ENCODE measurements at places on chromosomes 12 and 14.

DNA sequence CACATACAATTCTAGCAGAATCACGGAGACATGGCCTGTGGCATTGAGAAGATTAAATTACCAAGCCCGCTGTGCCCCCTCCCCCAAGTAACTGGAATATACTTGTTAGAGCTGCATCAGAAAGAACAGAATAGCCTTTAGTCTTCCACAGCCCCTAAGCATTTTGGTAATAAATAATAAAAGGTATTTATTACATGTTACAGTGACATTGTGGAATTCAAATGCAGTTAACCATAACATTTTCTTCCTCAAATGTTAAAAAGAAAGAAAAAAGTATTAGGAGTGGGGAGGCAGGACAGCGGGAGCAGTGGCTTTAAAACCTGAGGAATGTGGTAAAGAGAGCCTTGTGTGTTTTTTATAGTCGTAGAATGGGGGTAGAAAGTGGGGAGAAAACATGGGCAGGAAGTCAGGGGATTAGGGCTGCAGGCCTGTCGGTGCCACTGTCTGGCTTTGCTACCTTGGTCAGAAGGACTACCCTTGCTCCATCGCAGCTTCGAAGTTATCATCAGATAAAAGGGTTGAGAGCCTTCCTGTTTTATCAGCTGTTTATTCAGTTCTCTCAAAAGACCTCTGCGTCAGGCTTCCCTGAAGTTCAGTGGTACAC, 255.9 kb downstream of the MSRB3 start:
- DNase-seq: no peak

DNA sequence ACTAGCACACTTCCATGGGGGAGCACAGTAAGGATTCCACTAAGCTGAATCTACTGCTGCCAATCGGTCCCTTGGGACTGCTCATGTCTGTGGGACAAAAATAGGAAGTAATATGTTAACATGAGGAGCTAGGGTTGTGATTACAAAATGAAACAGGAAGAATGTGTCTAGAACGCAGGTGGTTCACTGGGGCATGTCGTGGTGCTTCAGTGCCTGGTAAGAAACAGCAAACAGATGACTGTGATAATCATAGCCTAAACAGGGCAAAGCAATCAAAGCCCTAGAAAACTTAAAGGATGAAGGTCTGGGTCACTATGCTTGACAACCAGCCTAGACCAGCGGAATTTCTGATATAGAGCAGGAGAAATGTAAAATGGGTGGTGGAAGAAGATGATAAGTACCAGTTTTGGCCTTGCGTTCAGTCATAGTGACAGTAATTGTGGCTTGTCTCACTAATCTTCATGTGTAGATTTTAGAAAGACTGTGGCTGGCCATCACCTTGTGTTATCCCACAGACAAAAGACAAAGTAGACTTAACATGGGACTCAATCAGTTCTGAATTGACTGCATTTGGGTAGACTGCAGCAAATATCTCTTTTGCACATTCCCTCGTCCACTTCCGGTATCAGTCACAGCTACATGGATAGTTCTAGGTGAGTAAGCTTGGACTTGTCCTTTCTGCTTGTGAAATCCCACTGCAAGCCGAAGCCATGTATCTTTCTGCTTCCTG, 51.4 kb downstream of the WASHC3 start:
- no peak for DNase-seq

DNA sequence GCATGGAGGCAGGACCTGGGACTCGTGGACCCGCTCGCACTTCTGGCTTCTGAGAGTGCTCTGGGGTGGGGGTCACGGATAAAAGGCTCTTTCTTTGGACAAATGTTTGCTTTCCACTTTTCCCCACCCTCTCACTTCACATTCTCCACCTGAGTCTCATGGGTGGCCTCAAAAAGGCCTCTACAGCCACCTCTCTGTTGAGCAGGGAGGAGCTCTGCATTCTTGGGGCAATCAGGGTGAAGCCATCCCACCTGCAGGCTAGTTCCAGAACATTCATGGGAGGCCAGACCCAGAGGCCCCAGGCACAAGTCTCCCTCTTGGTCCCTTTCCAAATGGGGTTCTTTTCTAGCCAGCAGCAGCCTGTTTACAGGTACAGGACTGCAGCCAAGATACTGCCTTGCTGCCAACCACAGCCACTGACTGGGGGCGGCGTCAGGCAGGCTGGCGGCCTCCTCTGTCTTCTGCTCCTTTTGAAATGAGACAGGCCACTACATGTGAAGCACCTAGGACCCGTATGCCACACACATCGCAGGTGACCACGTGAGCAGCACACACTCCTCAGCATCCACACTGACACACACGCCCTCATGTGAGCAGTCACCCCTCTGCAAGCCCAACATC, 18.2 kb upstream of the CEBPE start:
- no peak for DNase-seq

DNA sequence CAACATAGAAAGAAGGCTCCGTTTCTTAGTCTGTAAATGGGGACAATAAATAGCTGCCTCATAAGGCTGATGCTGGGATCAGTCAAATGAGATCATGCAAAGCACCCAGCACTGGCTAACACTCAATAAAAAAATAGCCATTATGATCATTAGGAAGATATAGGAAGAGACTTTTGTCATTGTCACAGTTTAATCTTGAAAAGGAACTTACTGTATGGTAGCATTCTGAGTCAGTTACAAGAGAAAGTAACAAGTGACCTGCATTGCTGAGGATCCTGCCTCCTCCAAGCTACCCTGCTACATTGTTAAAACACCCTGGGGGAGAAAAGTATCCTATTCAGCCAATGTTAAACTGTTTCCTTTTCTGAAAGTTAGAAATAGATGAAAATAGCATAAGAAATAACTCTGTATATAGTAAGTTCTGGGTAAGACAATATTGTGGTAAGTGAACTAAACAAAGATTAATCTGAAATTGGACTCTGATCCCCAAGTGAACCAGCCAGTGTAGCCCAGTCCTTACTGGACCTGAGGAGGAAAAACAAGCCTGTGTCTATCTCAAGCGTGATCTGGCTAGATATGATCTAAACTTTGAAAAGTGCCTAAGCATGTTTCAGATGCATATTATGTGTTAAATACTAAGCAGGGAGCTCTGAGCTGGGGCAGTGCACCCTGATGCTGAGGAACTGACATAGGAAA, 3.6 kb upstream of the NUDT4 start:
- no peak for DNase-seq

DNA sequence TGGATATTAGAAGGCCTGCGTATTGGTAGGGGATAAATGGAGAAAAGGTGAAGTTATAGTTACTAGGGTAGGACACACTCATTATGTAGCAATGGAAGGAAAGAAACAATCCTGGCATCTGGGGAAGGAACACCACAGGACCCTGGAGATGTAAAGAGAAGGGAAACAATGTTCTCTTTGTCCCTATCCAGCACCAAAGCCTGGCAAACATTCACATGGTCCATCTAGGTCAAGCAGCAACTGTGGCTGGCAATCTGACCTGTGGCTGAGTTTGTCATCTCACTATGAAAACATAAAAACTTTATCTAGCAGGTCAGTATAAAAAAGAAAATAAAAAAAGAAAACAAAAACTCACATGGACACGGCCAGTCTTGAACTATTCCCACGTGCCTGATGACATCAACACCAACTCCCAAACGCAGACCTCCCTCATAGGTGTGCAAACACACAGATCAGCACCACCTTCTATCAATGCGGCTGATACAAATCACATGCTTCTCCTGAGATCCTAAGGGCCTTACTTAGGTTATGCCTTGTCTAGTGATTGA, 2.6 kb downstream of the POMT2 start:
- no peak for DNase-seq

DNA sequence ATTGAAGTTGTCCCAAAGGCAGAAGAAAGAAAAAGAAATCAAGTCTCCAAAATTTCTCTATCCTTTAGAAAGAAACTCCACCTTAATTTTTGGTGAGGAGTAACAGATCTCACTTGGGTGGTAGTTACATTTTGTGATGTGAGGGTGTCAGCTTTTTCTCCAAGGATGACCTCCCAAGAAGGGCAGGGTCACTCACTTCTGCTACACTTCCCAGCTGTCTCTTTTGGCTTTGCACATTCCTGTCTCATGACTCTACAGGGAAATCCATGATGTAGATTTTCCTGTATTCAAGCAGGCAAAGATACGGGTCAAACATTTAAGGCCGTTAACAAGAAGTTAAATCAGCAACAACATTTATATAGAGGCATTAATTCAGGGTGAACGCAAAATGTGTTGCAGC, 1016.4 kb downstream of the NRXN3 start:
- DNase-seq: no peak

GRCh38 chr14:85865701-85866100, 335.8 kb downstream of the FLRT2 start:
- DNase-seq: no peak

- no peak for DNase-seq
Measured at GRCh38 chr12:92134638-92135274, 10.9 kb downstream of the BTG1 start.

DNA sequence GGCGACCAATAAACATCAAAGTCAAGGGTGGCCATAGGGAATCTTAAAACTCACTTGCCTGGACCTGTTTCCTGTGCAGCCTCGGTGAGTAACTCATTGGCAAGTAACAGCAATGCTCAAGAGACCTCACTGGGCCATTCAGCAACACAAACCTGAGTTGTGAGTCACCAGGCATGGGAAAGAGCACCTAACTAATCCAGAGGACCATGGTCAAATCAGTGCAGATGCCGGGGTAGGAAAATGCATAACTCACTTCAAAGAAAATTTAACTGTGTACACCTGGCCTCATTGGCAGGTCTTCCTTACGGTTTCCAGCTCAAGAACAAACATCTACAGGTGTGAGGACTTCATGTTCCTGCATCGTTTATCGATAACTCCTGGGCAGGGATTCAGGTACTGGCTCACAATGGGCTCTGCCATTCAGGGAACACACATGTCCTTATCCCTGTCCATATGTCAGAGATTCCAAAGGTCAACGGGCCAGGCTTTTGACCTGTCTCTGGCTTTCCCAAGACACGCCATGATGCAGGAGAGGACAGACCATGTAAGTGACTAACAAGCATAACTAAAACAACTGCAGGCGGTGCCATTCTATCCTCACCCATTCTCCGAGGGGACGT, 211.8 kb downstream of the ANO2 start:
- no peak for DNase-seq

DNA sequence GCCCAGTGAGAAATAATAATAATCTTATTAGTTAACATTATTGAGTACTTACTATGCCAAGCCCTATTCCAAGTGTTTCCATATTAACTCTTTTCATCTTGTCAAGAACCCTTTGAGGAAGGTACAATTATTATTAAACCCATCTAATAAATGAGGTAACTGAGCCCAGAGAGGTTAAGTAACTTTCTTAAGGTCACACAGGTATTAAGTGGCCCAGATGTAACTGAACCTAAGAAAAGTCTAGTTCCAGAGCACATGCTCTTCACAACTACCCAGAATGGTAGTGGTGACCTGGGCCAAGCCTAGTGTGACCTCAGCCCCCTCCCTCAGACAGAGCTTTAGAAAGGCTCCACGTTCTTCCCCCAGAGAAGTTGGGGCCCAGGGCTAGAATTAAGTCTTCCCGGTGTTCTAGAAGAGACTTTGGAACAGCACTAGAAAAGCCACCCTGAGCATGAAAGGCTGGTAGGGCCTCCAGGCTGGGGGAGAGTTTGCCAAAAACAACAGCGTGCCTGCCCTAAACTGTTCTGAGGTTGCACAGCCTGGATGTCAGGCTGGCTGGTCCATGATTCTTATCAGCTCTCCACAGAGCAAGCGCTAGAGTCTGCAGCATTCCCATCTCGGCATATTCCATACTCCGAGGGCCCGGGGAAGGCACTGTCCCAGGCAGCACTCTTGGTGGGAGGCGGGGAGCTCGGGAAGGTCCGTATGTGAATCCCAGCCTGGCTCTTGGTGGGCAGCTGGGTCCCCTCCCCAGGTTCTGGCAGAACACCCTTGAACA, 41.3 kb upstream of the CTDSP2 start:
- DNase-seq: no peak

- DNase-seq: no peak
Measured at GRCh38 chr12:66555113-66555512, 123.8 kb downstream of the GRIP1 start.

DNA sequence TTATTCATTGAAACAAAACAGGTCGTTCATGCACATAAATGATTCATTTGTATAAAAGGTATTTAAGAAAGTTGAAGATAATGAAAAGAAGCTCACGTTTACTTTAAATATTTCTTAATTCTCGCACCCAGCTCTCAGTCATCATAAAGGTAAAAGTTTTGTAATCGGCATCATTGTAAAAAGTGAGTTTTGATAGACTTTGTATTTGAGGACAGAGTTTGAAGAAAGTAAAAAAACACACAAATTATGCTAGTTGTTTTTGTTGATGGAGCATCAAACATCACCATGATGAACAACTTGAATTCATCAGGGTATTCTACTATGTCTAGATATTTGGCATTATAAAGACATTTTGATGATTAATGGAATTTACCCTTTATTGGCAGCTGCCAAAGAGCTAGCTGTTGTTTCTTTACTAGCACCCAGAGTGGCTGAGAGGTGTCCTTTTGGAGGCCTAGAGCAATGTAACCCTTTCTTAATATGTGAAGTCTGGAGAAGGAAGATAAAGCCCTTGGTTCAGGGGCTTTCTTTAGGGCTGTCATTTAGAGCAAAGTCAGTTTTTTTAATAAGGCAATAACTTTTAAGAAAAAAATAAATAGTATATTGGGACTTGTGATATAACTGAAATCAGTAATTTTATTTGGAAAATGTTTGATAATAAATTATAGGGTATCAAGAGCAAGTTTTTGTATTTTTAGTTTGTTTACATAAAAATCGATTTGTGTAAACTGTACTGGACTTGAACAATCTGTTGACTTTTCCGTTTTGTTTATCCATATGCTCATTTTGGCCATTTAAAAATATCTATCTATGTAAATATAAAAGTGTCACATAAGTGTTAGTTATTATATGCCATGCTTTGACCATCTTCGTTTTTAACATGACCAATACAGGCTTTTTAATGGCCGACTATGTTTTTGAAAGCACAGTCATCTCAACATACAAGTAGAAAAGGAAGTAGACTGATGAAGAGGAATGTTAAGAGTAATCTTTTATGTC, 7.4 kb downstream of the GLRX5 start:
- DNase-seq: no peak

DNA sequence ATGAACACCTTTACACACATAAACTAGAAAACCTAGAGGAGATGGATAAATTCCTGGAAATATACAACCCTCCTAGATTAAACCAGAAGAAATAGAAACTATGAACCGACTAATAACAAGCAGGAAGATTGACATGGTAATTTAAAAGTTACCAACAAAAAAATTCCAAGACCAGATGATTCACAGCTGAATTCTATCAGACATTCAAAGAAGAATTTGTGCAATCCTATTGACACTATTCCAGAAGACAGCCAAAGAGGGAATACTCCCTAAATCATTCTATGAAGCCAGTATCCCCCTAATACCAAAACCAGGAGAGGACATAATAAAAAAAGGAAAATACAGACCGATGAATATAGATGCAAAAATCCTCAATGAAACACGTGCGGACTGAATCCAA, 102.6 kb upstream of the KRR1 start:
- no peak for DNase-seq

- DNase-seq: no peak
Measured at GRCh38 chr12:58639318-58639934, 280.9 kb downstream of the LRIG3 start.

Measured in activated CD4-positive, alpha-beta T cell treated with anti-CD3 and anti-CD28 coated beads, Interleukin-2, amount 50 U/mL, for 24 hours (primary cell).